ENCODE measurements at places on chromosomes 11 and 22. TPM values are rescaled to one million over a fixed set of nuclear protein-coding genes. Genes with fewer than 3 reads are reported as not detected.

DNA sequence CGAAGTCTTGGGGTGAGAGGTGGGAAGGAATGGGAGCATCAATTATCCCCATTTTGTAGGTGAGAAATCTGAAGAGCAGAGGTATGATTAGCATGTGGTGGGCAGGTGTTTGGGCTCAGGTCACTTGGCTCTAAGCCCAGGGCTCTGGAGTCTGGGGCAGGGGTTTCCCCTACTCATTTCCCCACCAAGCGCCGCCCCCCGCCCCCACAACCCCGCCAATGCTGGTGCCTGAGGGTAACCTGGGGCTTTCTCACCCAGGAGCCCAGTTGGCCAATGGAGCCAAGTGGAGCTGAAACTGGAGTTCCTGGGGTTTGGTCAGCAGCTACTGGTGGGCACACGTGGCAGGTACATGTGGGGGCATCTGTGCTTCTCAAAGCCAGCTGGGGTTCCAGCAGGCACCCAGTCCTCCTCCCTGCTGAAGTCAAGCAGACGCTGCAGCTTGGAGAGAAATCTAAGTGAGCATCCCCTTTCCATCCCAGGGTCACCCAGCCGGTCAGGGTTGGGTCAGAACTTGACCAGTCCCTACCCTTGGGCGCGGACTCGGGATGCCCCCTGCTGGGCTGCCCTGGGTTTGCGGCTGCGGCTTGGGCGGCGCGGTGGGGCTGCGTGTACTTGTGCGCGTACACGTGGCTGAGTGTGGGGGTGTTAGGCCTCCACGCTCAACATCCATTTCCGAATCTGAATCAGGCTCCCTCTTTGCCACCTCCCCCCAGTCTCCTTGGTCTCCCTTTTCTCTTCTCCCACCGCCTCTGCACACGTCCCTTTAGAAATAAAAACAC is 1.7 kb upstream of the CHRM1 start:
- DNase-seq = no peak

- DNase-seq = no peak
Measured at GRCh38 chr11:134332189-134332631, 422 bp downstream of the GLB1L2 start.

DNA sequence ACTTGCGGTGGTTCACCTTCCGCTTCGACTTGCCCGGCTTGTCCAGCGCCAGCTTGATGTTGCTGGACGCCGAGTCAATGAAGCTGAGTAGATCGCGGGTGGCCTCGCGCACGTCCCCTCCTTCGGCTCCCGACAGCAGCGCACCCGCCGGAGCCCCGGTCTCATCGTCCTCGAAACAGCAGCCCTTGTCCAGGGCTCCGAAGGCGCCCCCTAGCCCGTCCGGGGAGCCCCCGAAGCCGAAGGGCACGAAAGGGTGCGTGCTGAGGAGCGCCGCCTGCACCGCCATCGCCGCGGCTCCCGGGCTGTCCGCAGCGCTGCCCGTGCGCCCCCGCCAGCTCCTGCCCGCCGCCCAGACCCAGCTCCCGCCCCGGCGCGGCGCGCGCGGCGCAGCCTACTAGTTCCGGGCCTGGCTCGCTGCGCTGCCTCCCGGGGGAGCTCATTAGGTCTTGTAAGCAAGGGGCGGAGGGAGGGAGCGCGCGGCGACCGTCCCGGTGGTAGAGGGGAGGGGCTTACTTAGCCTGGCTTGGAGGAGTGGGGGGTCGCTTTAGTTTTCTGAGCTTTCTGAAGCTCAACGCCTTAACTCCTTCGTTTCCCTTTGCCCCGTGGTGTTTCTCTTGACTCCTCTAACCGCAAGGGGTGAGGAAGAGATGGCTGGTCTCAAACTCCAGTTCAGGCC is at the start of gene FAM181B:
FAM181B (minus strand) TSS at position 421 of the 676 bp plus-strand sequence; CDS start at position 286, 135 bp downstream.
- peak; percentile 69 for DNase-seq

GRCh38 chr11:125933030-125933813 is 12.6 kb upstream of the VSIG10L2 start:
- DNase-seq = no peak

DNA sequence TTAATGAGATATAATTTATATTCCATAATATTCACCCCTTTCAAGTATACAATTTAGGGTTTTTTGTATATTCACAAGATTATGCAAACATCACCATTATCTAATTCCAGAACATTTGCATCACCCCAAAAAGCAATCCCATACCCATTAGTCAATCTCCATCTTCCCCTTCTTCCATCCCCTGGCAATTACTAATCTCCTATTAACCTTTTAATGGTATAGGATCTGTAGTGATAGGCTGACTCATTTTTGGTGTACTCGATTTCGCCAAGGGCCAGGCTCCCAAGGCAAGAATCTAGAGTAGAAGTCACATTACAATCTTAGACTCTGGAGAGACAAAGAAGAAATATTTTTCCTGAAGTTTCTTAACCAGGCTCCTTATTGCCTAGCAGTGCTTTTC is 113.4 kb downstream of the GAB2 start:
- DNase-seq = no peak

DNA sequence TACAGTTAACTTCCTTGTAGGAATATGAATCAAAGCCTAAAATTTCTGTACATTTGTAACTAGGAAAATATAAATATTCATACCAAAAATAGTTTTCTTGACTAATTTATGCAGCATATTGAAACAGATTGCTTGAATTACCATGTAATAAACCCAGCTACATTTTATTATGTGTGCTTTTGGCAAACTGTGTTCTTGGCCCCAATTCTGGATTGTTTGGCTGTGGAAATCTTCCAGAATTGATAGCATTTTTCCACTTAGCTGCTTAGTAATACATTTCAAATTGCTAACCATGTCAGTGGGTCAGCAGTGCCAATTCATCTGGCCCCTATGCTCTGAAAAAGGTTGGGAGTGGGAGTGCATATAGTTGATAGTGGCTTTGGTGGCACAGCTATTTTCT is 32.3 kb downstream of the PDHX start:
- DNase-seq = no peak

GRCh38 chr22:35712672-35713071 is 5.0 kb upstream of the APOL5 start:
- DNase-seq = no peak

DNA sequence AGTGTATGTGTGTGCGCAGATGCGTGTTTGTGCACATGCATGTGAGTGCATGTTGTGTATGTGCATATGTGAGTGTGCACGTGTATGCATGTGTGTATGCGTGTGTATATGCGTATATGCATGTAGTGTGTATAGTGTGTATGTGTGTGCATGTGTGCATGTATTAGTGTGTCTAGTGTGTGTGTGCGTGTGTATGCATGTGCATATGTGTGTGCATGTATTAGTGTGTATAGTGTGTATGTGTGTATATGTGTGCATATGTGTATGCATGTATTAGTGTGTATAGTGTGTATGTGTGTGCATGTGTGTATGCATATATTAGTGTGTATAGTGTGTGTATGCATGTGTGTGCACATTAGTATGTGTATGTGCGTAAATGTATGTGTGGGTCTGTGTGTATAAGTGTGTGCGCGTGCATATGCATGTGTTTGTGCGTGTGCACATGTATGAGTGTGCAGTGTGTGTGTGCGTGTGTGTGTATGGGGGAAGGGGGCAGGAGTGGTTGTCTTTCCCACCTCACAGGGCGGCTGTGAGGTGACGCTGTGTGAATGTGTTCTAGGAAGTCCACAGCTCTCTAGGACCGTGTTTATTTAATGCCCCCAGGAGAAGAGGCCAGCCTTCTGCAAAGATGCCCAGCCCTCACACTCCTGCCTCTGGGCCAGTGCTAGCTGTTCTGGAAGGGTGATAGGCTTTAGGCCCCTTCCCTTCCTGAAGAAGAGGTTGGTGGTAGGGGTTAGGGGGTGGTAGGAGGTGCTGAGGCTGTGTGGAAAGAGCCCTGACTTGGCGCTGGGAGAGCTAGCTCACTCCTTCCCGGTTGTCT is 114.6 kb downstream of the CEP164 start:
- DNase-seq = no peak

- DNase-seq = no peak
Measured at GRCh38 chr11:88117281-88117858, 57.9 kb downstream of the RAB38 start.

DNA sequence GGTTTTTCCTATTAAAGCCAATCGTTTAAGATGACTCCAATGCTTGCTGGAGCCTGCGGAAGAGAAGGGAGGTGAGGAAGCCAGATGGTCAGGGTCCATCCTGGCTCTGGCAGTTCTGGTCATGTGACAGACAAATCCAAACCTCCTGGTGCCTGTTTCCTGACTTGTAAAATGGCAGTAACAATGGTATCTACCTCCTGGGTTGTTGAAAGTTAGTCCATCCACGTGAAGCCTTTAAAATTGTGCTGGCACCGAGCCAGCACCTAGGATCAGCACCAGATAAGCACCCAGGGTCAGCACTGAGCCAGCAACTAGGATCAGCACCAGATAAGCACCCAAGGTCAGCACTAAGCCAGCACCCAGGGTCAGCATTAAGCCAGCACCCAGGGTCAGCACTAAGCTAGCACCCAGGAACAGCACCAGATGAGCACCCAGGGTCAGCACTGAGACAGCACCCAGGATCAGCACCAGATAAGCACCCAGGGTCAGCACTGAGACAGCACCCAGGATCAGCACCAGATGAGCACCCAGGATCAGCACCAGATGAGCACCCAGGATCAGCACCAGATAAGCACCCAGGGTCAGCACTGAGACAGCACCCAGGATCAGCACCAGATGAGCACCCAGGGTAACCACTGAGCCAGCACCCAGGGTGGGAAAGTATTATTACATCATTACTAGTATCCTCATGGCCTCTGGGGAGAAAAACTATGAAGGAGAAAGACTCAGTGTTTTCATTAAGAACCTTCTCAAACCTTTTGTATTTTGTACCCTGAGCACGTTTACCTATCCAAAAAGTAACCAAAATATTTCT is 17.2 kb downstream of the KIAA0930 start:
- no peak for DNase-seq

DNA sequence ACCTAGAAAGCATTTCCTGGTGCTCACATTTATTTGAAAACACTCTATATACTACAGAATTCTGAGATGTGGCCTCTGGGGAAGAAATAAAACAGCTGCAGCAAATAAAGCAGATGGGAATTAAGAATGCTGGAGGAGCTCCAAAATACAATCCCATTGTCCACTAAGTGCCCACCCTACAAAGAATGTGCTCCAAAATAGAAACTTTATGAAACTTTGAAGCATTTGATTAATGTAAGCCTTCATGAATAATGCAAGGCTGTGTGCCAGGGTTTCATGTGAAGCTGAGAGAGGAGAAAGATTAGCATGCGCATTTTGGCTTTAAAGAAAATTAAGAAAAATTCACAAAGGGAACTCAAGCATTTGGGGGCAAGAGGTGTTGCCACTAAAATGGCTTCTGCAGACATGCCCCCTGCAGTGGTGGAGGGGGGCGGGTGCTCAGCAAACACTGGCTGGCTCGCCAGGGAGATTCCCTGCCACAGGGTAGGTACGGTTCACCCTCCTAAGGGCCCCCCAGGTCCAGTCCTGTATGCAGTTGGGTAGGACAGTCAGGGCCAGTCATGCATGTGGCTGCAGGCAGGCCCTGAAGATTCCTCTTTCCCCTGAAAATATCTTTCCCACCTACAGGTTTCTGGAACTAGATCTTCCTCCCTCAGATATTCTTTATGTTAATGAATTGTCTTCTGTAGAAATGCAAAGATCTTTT is 46.6 kb upstream of the RCN1 start:
- DNase-seq = no peak

DNA sequence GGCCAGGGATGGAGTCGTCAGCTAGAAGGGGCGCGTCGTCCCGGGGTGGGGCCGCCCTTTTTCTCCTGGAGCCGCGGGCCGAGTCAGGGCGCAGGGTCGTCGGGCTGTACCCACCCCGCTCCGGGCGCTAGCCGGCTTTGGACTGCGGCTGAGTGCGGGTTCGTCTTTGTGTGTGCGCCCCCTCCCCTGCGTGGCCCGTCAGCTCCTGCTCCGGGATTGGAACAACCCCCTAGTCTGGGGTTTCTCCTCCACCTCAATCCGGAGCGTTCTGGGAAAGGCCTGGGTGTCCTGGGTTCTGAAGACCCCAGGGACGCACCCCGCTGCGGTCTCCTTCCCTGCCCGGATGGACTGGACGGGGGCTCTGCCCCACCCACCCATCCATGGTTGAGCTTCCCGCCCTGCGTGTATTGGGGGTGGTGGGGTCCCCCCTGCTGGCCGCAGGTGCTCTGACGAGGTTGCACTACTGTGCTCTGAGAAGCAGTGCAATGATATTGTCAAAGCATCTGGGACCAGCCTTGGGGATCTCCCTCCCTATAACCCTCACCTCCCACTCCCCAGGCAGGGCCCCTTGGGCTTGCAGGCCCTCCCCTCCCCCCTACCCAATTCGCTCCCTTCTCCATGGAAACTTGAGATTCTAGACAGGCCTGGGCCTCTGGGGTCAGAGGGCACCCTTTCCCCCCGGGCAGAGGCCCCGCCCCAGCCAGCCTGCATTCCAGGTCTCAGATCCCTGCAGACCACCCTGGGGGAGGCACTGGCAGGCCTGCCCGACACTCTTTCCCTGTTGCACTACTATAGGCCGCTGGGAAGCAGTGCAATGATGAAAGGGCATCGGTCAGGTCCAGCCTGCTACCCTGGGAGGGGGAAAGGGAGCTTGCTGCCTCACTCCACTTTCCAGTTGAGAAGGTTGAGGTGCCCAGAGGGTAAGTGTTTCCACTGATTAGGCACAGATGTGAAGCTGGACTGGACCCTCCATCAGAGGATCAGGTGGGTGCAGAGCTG is 10.7 kb downstream of the SDF2L1 start:
- DNase-seq = no peak

- no peak for DNase-seq
Measured at GRCh38 chr11:134756811-134757540, 344.9 kb upstream of the B3GAT1 start.

DNA sequence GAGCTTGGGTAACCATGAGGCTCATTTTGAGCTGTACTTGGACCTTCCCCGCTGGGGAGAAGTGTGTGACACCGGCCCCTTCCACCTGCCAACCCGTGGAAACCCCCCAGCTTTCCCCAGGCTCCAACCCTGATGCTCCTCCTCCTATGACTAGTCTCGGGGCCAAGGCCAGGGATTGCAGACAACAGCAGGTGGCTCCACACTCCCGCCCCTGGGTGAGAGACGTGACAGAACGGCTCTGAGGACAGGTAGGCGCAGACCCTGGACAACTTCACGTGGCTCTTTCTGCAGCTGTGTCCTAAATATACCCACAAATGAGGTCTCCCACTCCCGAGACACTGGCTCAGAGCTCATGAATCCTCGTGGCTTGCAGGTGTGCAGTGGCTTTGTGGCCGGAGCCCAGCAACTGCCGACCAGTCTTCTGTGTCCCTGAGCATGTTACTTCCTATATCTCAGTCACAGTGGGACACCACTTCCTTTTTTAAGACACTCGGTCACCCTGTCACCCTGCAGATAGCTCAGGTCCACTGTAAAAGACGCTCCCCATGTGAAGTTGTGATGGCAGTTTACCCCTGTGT is 55.2 kb downstream of the NECTIN1 start:
- DNase-seq = no peak

- no peak for DNase-seq
Measured at GRCh38 chr11:15903246-15903645, 453.1 kb downstream of the SOX6 start.

- no peak for DNase-seq
Measured at GRCh38 chr11:67322049-67322448, 18.7 kb downstream of the SSH3 start.

The SLC22A6 gene
- total RNA-seq = not detected

The MS4A14 gene
- 0.21 TPM for total RNA-seq

The CASP5 gene
- total RNA-seq = not detected
